ENCODE measurements at places on chromosomes 12 and 14.

GRCh38 chr14:54572316-54572715 is 5.4 kb downstream of the SAMD4A start:
- DNase-seq = no peak

GRCh38 chr14:32560209-32560857 is 231.2 kb downstream of the AKAP6 start:
- no peak for DNase-seq

DNA sequence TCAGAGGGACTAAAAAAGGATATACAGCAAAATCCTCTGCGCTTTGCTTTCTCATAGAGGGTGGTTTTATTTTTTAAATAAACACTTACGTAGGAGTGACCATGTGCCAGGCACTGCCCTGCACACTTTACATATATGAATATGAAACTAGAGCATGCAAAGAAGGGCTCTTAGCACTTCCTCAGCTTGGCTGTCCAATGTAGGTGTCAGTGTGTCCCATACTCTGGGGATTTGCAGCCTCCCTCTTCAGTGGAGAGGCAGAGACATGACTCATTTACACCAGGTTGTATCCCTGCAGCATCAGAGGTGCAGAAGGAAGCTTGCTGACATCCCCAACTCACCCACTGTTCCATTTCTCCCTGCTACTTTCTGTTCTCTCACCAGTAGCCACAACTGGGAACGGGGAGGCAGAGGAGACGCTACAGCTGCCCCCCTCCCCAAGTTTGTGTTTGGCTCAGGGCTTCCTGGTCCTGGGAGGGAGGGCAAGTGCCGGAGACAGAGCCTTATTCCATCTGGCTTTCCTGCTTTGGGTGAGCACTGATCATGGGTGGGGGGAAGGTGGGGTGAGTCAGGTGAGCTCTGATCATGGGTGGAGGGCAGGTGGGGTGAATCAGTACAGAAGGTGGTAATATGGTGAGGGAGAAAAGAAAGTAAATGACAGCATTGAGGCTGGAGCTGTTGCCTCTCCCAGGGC is 4.9 kb upstream of the KRT5 start:
- no peak for DNase-seq

DNA sequence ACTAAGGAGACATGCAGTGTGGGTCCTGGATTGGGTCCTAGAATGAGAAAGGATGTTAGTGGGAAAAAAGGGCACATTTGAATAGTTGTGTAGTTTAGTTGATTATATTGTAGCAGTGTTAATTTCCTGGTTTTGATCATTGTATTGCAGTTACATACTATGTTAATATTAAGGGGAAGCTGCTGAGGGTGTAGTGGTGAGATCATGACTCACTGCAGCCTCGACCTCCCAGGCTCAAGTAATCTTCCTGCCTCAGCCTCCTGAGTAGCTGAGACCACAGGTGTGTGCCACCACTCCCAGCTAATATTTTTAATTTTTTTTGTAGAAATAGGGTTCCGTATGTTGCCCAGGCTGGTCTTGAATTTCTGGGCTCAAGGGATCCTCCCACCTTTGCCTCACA is 21.7 kb downstream of the BORCS5 start:
- DNase-seq = no peak

DNA sequence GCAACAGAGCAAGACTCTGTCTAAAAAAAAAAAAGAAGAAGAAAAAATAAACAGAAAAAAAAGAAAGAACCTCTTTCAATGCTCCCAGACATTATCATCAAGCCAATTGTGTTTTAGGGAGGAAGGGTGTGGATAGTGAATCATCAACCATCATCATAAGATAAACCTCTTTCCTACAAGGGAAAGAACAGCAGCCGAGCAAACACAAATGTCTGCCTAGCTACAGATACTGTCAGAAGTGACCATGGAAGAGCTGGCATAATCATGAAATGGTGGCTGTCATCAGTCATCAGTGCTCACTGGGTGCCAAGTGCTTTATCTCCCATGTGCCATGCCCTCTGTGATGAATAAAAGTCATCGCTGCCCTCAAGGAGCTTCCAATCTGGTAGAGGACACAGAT is 46.6 kb downstream of the SLC17A8 start:
- no peak for DNase-seq

DNA sequence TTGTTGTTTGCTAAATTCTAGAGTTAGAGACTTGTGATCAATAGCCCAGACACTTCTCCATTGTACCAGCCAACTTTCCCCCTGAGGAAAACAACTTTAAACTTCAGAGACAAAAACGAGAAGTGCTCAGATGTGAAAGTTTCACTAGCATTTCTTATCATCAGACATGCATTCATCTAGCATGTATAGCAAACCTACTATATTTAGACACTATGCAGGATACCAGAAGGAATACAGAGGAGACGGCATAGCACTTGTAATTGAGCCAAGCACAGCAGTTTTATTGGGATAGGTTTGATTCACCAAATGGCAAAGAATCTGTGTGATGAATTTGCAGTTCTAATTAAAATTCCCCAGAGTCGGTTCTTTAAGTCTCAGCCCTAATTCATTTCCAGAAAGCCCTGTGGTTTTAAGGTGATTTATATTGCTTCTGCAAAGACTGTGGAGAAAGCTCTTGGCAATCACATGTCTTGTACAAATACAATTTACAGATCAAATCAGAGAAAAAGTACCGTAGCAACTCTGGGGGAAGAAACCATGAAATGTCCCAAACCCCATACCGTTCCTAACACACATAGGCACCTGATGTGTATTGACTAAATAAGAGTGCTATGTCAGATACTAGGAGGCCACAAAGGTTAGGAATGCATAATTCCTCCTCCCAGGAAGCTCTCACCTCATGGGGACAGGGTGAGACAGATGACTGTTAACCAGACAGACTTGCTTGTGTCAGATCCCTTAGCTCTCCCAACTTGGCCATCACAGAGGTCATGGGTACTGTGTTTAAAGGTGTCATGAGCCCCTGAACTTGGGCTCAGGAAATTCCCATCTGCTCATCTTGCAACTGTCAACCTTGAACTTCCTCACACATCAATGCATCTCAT is 69.6 kb upstream of the KRAS start:
- no peak for DNase-seq

GRCh38 chr12:96824074-96824837 is 82.8 kb upstream of the NEDD1 start:
- DNase-seq = no peak

- DNase-seq = peak; percentile 68
These were observed 790 bp downstream of the SSH1 start for GRCh38 chr12:108856428-108857157.

DNA sequence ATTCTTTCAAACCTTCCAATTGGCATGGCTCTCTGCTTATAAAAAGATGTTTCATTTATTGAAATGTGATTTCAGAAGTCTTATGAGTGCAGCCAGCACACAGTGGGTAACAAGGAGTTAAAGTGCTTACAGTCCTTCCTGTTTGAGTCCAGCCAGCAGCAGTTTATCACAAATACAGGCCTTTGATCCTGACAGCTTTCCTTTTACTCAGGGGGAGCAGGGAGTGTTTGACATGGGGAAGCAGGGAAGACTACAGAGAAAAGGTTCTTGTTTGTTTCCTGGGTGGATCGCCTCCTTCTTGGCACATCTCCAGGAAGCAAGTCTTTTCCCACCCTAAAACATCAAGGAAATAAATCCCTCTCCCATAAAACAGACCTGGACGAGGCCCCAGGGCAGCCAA is 216.1 kb downstream of the MSRB3 start:
- DNase-seq = no peak

DNA sequence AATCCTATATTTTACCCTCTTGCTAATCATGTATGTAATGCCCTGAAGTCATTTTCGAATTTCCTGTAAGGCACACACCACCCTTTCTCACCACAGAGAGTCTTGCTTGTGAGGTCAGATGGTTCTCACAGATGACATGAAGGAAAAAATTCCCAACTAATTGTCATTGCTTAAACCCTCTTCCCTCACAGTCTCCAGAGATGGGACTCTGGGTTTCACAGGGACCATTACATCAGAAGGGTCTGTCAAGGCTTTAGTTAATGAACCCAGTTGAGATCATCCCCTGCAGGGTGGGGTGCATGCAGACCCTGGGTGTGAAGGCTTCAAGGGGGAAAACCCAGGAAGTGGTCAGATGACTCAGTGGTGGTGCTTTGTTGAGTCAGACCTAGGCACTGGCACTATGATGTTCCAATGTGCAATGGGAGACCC is 229.6 kb downstream of the BCAT1 start:
- no peak for DNase-seq

DNA sequence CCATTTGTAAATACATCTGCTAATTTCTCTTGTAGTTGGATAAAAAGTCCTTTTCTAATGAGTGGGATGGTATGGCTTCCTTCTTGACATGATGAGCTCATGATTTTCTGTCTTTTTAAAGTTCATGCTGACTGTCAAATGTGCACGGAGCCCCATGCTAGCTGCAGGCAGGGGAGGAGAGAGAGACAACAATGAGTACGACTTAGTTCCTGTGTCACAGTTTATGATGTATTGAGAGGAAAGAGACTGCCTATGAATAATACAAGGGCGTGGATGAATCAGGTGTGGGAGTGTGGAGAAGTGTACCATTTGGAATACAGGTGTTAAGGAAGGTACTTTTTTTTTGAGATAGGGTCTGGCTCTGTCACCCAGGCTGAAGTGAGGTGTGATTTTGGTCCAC is 10.7 kb upstream of the TBC1D30 start:
- no peak for DNase-seq

DNA sequence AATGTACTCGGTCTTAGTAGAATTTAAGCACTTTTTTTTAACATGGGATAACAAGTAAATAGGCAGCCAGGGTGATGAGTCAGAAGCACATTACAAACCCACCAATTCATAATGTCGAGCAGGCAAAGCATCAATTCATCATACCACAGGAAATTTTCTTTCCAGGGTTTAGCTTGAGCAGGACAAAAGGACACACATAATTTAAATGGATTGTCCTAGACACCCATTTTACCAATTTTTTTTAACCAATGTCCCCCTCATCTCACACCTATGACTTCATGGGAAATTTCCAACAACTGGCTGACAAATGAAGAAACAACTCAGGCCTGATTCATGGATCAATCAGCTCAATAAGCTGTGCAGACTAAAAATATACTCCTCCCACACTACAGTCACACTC is 58.8 kb upstream of the FOXG1 start:
- DNase-seq = no peak

DNA sequence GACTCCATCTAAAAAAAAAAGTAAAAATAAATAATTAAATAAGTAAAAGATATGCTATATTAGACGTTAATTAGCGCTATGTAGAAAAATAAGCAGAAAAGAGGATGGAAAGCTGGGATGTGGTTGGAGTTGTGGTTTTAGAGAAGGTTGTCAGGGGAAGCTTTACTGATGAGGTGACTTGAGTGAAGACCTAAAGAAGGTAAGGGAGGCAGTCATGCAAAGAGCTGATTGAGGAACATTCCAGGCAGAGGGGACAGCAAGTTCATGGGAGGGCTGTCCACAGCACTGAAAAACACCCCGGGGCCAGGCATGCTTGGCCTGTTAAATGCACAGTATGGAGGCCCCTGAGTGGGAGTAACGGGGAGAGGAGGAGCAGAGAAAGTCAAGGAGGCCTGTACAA is 15.7 kb downstream of the SMAGP start:
- no peak for DNase-seq

- no peak for DNase-seq
These were observed 1.8 kb downstream of the PHC1 start for GRCh38 chr12:8916154-8916553.

GRCh38 chr14:87799400-87799799 is 193.6 kb downstream of the GALC start:
- no peak for DNase-seq

DNA sequence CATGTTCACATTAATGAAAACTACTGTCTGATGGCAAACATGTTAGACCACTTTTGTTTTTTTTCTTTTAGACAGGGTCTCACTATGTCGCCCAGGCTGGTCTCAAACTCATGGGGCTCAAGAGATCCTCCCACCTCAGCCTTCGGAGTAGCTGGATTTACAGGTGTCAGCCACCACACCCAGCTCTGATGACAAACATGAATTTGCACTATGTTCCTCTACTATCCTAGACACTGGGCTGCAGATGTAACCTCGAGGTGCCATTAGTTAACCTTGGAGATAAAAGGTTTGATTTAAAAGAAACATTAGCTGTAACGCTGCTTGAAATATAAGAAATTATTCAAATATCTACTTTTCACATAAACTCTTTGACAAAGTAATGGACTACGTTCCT is 8.1 kb downstream of the VPS37B start:
- no peak for DNase-seq

- no peak for DNase-seq
These were observed 226.8 kb upstream of the ALG10 start for GRCh38 chr12:33795536-33795935.

GRCh38 chr14:52190337-52190931 is 77.1 kb upstream of the PTGDR start:
- no peak for DNase-seq

DNA sequence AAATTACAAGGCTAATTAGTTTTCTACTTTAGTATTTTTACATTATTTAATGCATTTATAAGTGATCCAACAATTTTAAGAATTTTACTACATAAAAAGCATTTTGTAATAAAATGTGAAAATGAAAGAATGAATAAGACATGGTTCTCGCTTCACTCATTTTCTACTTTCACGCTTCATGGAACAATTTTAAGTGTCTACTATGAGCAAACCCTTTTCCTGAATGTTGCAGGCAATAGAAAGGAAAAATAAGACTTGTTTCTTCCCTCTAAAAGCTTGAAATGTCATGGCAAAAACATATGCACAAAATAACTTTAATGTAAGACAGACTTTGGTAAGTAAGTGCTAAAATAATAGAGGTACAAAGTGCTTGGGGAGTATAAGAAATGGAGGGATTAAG is 205.7 kb upstream of the HMGA2 start:
- DNase-seq = no peak

DNA sequence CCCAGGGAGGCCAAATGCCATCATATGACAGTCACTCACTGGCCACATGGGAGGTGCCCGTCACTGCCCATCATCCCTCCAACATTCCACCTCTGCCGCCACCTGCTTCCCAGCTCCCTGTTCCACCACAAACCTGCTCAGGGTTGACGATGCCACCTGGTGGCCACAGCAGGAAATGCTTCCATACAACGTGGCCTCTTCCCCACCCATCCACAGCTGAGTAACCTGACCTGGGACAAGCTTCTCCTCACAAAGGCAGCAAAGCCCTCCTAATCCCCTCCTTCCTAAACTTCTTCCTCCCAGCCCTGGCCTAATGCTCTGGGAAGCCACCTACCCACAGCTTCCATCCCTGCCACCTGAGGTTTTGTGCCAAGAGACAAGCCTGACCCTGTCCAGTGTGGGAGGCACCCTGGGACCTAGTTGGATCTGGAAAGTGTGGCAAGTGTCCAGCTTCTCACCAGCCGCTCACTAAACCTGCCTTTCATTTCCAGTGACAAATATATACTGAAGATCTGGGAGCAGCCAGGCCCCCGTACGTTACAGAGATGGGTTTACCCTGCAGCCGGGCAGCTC is 4.3 kb downstream of the DEGS2 start:
- DNase-seq = no peak

GRCh38 chr14:38290601-38291188 is 34.8 kb upstream of the CLEC14A start:
- no peak for DNase-seq

DNA sequence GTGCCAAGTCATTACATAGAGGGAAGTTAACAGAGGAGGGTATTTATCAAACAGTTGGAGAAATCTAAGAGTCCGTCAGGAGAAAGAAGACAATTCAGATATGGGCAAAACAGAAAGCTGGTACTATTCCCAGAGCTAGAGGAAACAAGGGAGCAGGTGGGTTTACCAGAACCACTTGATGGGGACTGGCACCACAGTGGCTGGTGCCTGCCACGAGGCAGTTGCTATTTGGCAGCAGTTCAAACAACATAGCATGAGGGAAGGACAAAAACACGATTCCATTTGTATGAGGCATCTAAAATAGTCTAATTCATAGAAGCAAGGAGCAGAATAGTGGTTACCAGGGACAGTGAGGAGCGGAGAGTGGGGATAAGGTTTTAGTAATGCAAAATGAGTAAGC is 24.6 kb upstream of the KLRD1 start:
- no peak for DNase-seq
